Kidney tubule cell (primary cell): ENCODE measurements at places on chromosomes 6 and 20.

- no peak for DNase-seq
Observed at GRCh38 chr6:122569230-122569771, 40.9 kb upstream of the PKIB start.

- no peak for DNase-seq
Observed at GRCh38 chr6:16852671-16853070, 91.4 kb upstream of the ATXN1 start.

- DNase-seq: peak; percentile 44
Observed at GRCh38 chr6:127641905-127642304, 64.9 kb downstream of the C6orf58 start.

GRCh38 chr6:164098857-164099267 lies 684.3 kb downstream of the QKI start:
- no peak for DNase-seq

GRCh38 chr6:135006386-135006914 lies 48.2 kb downstream of the HBS1L start:
- DNase-seq: peak; percentile 5

GRCh38 chr6:96116674-96117073 lies 100.9 kb downstream of the FUT9 start:
- no peak for DNase-seq

DNA sequence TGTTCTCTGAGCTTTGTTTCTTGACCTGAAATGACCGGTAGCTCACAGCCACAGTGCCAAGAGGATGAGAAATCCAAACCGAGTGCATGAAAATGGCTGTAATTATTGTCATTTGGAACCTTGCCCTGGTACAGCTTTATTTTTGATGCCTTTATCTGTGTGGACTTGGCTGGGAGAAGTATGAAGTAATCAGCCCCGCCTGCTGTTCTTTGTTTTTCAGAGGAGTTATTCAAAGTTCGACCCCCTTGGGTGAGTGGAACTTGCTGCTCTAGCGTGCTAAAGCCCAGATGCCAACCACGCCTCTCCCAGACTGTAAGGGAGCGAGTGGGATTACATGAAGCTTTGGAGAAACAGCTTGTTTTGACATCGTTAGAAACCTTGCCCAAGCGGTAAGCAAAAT lies 48.3 kb downstream of the ECT2L start:
- DNase-seq: no peak

- no peak for DNase-seq
Observed at GRCh38 chr20:59378396-59378795, 78.0 kb downstream of the EDN3 start.

DNA sequence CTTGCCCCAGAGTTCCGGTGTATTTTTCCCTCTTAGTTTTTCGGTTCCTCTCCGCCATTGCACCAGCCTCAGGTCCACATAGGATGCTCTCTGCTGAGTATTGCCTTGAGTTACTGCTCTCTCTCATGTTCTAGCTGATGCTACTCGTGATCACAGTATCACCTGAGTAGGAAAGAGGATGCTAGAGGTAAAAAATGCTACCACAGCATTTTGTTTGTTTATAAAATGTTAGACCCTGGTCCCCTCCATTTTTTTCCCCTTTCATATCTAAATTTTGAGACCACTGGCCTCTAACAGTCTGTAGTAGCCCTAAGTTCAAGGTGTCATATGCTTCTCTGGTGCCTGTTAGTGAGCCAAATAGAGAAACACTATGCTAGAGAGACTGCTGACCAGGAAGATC lies 175.5 kb downstream of the OR2B2 start:
- DNase-seq: no peak

- DNase-seq: no peak
Observed at GRCh38 chr6:79640146-79641111, 9.3 kb downstream of the SH3BGRL2 start.

DNA sequence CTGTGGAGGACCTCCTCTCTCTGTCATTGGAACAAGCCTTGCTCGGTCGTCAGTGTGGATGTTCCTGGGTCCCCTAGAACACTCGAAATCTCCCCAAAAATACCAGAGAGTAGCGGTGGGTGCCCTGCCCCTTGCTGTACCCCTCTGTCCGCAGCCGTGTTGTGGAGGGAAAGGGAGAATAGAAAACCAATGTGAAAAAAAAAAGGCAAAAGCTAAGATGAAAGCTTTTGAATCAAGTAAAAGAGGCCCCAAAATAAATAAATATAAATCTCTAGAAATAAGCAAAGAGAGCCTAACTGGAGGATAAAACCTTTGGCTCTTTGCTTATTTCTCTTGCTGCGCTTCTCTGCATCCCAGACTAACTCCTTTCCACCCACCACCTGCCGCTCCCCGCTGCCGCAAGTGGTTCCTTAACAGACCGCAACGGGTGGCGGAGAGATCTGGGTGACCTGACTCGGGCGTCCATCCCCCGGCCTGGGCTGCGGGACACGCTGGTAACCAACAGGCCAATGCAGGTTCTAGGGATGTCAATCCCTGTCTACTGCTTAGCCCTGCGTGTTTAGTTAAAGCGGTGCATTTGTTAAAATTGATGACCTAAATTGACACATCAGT lies 110.0 kb downstream of the GPX5 start:
- DNase-seq: no peak

- DNase-seq: peak; percentile 4
Observed at GRCh38 chr6:130020073-130020906, 1.9 kb downstream of the L3MBTL3 start.

DNA sequence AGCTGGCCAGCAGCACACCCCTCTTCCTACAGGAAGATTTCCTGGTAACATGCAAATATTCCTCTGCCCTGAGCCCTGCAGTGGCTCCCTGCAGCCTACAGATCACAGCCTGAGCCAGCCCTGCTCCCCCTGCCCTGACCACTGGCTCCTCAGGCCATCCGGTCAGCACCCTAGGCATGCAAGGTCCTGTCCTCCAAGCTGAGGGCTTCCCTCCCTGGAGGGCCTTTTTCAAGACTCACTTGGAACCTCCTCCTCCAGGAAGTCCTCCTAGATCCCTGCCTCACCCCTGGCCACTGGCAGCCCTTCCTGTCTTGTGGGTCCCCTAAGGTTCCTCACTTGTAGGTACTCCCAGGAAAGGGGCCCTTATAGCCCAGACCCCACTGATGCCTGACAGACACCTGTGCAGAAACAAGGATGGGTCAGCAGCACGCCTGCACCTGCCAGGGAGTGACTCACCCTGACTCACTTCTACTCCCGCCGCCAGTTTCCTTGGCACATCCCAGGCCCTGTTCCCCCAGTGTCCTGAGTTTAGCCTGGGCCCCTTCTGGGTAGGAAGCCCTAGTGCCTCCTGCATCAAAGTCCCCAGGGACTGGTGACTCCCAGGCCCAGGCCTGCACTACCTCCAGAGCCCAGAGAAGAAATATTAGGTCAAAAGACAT lies 3.2 kb downstream of the SLC4A11 start:
- peak; percentile 84 for DNase-seq

DNA sequence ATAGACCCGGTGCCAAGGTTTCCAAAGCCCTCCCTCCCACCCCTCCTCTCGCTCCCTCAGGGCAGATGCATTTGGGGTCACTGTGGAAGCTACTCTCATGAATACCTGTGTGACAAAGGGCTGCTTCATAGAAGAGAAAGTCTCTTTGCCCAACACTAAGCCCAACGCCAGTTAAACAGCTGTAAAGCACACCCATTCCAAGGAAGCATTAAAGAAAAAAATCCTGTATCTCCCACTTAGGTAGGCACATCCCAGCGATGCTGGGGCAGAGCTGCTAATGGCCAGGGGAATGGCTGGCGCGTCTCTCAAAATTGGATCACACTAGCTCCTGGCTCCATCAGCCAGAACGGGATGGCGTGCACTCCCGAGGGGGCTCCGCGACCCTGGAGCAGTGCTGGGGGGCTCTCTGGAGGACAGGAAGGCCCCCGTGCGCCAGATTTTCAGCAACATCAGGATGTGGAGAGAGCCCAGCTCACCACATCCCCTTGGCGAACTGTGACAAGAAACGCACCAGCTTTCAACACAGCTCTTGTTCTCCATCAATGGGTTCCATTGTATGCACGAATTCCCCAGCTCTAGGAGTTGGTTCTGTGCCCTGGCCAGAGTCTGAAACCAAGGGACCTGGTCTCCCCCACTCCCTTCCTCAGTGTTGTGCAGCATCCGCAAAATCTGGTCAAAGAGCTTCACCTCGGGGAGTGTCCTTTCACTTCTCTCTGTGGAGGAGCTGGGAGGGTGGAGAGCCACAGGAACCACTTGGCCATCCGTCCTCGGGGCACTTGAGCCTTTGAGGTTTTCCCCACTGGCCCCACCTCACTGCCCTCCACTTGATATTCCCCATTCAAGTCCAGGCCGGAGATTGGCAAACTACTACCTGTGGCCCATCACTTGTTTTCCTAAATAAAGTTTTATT lies 74.1 kb downstream of the TFAP2C start:
- DNase-seq: no peak

DNA sequence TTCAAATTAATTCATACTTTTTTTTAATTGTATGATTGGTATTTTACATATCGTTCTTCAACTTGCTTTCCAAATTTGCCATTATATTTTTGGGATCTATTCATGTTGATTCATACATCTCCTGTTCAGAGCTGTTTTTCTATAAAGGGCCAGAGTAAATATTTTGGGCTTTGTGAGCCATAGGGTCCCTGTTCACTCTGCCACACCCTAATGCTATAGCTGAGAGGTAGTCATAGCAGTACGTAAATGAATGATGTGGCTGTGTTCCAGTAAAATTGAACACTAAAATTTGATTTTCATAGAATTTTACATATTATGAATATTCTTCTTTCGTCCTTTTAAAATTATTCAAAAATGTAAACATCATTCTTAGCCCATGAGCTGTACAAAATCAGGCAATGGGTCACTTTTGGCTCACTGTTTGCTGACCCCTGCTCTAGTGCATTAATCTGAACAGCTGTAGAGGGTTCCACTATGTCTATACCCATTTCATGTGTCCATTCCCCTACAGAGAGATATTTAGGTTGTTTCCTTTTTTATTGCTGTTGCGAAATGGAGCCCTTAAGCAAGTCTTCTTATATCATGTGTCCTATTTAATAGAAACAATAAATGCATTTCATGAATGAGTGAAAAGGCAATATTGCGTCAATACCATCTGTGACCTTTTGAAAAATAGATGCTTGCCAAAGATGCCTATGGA lies 136.4 kb upstream of the SALL4 start:
- no peak for DNase-seq

DNA sequence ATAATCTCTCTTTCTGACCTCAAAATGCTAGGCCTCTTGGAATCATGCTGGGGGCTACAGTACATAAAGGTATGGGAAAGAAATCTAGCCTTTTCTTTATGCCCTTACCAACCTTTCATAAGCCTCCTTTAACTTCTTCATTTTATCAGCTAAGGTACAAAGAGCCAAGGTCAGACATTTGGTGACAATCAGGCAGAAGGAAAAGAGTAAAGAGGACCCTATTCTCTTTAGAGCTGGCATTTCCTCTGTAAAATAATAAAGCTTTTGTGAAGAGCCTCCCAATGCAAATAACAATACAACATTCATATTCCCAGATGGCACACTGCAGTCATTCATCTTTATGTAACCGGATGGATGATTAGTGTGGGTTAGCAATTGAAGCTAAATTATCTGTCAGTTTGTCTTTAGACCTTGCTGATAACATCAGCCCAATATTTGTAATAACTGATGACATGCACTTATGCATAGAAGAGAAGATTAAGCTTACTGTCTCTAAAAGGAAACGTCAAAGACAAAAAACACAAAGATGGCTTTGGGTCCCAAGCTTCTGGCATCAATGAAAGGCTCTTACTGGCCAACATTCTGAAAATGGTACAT lies 163.1 kb downstream of the IBTK start:
- no peak for DNase-seq

DNA sequence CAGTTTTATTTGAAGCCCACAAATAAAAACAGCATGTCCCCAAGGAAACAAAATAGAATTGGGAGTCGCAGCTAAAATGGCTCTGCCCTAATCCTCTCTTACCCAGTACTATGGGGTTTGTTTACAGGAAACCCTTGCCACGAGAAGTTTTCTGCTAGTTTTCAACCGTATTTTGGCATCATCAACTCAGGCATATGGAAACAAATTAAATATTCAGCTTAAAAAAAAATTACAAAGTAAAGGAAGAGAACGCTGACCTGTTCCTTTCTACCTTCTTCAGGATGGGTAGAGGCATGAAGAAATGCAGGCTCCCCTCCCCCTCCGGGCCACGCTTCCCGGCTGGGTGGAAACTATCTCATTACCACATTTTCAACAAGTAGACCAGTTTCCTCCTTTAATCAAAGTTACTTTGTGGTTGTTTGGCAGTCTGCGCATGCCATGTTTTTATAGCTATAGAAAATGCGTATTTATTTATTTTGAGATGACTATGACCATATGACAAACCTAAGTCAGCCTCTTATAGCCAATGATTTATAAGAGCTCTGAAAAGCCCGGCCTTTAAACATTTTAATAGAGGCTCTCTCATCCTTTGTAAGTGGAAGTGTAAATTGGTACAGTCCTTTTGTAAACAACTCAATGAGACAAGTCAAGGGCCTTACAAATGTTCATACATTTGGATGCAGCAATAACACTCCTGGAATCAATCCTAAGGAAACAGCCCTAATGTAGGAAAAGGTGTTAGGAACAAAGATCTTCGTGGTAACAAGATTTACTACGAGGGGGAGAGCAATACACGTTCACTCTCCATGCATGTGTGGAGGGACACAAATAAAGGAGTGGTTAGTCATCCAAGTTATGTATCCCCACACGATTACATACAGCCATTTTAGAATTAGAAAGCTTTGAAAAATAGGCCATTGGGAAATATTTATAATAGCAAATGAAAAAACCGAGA lies 16.1 kb upstream of the ZNF217 start:
- peak; percentile 33 for DNase-seq

- DNase-seq: no peak
Observed at GRCh38 chr6:43476746-43477145, 624 bp upstream of the TJAP1 start.

- no peak for DNase-seq
Observed at GRCh38 chr6:4790158-4790899, 14.1 kb downstream of the CDYL start.

DNA sequence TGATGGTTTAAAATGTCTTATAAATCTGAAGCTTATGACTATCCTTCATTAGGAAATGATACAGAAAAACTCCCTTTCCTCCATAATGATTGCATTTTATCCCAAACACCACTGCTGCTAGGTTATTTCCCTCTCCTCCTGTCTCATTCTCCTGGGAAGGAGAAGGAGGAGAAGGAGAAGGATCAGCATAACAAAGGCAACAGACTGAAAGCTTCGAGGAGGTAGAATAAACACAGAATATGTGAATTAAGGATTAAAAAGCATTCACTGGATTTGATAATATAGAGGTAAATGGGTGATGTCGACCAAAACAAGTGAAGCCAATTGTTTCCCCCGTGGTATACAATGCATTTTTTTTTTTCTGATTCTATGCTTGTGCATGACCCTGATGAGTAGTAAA lies 82.0 kb downstream of the WASF1 start:
- DNase-seq: no peak

- no peak for DNase-seq
Observed at GRCh38 chr6:28323813-28324424, 12.0 kb downstream of the ZSCAN31 start.
